ENCODE measurements at places on chromosomes 16 and 17.

GRCh38 chr16:12375046-12375740, 398.7 kb downstream of the SNX29 start:
- no peak for DNase-seq

DNA sequence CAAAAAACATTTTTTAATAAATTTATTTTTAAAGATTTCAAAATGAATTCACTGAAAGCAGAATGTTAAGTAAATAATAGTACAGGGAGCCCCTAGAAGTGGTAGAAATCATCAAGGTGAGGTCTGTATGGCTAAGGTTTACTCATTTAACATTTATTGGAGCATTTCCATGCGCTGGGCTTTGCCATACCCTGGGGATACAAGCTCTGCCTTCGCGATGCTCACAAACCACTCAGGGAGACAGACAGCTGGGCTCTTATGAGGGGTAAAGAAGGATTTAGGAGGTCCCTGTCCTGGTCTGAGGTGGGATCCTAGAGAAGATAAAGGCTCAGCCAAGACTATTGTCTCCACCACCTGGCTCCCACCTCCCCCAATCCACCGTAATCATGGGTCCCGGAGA, 11.3 kb upstream of the LPCAT2 start:
- no peak for DNase-seq

DNA sequence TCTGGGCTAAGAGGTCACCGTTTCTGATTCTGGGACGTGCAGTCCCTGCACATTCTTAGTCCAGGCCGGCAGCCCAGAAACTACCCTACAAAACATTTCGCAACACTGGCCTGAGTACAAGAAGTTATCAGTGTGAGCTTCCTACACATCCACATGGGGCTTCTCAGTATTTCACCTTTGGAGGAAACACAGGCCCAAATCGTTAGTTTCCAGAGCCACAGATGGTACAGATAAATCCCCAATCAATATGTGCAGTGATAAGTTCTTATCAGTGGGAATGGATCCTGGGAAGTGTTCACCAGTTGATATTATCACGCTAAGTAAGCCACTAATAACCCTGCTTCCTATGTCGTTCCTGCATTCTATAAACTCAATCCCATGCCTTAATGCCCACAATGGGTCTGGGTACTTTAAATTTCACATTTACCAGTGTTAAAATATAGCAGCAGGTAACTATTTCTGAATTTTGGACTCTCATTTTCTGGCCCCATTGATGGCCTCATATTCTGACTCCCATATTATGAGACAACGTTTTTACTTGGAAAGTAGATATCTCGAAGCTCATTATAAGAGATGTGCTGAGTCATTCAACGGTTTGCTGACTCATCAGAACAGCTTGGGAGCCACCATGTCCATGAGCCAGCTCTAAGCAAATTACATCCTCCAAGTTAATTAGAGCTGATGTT, 370.2 kb upstream of the MAF start:
- no peak for DNase-seq

GRCh38 chr16:87555647-87556046, 46.7 kb upstream of the JPH3 start:
- no peak for DNase-seq

- no peak for DNase-seq
Observed at GRCh38 chr16:88851616-88852015, 5.1 kb downstream of the GALNS start.

DNA sequence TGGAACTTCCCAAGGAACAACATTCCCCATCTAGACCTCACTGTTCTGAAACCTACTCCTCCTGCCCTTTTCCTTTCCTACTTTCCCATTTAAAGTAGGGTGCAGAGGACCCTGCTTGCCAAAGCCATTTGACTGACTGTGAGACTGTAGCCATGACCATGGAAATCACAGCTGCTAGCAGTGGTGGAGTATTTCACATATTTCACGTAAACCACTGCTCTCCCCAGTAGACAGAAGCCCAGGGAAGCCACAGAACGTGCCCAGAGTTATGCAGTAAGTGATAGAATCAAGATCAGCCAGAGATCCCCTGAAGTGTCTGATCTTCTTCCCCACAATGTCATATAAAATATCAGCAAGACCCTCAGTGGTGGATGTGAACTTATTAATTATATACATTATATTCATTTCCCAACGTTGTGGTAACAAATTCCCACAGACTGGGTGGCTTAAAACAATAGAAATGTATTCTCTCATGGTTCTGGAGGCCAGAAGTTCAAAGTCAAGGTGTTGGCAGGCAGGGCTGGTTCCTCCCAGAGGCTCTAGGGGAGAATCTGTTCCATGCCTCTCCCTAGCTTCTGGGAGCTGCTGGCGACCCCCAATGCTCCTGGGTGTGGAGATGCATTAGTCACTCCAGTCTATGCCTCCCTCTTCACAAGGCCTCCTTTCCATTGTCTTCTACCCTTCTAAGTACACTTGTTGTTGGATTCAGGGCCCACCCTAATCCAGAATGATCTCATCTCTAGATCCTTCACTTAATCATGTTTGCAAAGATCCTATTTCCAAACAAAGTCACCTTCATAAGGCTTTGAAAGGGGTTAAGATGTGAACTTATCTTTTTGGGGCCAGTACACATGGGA, 20.7 kb upstream of the PRM1 start:
- DNase-seq = no peak

Measured in stimulated activated CD4-positive, alpha-beta T cell treated with anti-CD3 and anti-CD28 coated beads, Interleukin-1b, Interleukin-23, amount 100 ng/mL, for 1 hour (primary cell).